SIG-M5 (cell line): ENCODE measurements at places on chromosomes 16 and 17.

- no peak for DNase-seq
Observed at GRCh38 chr16:69471121-69471520, 46.7 kb downstream of the CYB5B start.

DNA sequence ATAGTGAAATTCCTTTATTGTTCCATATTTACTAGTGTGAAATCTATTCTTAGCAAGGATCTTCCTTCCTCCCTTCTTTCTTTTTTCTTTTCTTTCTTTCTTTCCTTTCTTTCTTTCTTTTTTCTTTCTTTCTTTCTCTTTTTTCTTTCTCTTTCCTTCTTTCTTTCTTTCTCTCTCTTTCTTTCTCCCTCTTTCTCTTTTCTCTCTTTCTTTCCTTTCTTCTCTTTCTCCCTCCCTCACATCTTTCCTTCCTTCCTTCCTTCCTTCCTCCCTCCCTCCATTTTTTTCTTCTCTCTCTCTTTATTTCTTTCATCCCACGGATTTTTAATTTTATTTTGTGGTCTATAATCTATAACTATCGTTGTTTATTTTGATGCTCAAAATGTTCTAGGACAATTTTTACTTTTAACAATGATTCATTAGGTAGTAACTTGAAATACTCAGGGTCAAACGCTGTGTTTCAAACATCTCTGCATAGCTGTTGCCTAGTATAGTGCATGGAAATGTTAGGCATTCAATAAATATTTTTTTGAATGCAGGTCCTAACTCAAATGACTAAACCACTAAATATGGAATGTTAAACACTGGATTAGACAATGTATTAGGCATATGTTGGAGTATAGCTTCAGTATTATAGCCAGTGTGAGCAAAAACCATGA, 178.3 kb downstream of the MAP2K6 start:
- no peak for DNase-seq

GRCh38 chr17:17888821-17889220, 52.0 kb upstream of the SREBF1 start:
- no peak for DNase-seq

DNA sequence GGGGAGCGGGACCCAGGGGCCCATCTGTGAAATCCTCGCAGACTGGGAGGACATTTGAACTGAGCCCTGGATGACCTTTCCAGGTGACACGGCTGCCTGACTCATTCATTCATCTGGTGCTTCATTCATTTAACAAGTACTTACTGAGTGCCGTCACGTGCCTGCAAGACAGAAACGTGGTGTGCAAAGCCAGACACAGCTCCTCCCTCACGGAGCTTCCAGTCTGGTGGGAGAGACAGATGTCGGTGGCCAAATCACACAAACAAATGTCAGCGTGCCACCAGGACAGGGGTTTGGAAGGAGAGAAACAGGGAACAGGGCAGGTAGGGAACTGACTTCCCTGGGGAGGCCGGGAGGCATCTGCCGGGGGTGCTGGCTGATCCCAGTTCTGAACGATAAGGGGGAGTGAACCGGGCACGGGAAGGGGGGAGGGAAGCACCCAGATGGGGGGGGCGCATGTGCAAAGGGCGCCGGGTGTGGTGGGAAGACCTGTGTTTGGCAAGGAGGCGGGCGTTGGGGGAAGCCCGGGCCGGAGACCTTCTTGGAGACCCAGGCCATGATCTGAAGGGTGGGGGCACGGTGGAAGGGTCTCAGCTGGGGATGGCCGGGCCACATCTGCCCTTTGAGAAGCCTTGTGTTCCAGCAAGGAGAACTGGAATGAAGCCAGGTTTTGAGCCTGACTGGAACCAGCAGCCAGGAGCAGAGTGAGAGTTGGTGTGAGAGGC, 93.6 kb upstream of the CIBAR2 start:
- DNase-seq, result no peak

- no peak for DNase-seq
Observed at GRCh38 chr17:81241648-81242420, 2.7 kb downstream of the NDUFAF8 start.

- no peak for DNase-seq
Observed at GRCh38 chr17:3796110-3796821, 4.7 kb downstream of the ITGAE start.

- DNase-seq, result no peak
Observed at GRCh38 chr16:17193566-17194100, 277.1 kb downstream of the XYLT1 start.

- no peak for DNase-seq
Observed at GRCh38 chr17:27471321-27472269, 15.3 kb downstream of the KSR1 start.

DNA sequence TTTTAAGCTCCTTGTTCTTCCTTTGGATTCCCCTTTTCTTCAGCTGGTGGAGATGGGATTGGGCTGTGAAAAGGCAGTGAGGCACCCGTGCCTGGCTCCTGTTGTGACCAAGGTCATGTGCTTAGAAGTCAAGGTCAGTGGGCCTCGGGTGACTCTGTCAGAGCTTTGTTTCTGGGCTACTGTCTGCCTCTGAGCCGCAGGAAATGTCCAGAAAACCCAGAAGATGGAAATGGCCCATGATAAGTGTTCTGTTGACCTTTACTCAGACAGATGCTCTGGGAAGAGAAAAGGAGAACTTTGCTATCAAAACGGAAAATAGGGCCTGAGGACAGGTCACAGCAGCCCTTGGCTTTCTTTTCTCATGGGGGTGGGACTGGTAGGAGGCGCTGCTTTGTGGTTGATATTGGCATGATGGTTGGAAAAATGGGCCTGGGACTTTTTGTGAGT, 2.9 kb downstream of the ABCC1 start:
- no peak for DNase-seq

DNA sequence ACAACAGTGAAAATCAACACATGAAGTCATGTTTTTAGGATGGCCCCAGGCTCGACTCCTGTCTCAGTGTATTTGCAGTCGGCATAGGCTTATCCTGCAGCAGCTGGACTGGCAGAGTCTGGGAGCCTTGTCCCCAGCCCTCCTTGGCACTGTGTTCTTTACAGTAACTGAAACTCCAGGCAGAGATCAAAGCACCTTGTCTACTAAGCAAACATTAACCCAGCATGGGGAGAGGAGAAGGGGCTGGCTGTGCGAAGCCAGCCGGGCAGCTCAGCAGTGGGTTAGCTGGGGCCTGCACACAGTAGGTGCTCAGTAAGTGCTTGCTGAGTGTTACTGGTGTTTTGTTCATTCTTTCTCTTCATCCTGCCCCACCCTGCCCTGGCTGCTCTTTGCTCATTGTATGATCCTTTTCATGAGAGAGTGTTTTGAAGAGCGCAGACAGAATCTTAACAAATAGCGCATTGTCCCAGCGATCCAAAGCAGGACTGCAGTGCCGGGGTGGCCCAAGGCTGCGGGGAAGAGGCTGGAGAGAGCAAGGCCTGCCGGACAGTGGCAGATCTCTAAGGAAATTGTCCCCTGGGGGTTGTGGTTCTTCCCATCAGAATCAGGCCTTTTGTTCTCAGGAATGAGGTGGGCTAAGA, 23.5 kb upstream of the ITGB4 start:
- no peak for DNase-seq

DNA sequence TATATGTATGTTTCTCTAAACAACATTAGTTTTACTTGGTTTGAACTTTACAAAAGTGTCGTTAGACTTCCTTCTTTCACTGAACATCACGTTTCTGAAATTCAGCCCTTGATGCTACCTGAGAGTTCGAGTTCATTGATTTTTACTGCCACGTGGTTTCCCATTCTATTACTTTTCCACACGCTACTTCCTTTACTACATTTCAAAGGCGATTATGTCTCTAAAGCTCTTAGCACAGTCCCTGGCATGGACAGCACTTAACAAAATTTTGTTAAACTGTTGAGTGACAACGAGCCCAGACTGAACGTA, 15.9 kb upstream of the ARHGAP17 start:
- no peak for DNase-seq

GRCh38 chr17:82380860-82381702, 9.5 kb downstream of the UTS2R start:
- no peak for DNase-seq

DNA sequence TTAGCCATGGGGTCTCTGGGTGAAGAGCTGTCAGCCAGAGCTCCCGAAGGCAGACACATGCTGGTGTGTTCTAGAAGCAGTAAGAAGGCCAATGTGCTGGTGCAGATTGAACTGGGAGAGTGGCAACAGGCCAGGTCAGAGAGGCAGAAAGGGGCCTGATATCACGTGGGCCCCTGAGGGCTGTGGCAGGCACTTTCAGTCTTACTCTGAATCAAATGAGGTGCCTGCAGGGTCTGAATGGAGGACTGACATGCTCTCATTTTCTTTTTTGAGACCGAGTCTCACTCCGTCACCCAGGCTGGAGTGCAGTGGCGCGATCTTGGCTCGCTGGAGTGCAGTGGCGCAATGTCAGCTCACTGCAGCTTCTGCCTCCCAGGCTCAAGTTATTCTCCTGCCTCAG, 293.8 kb downstream of the ABCC12 start:
- DNase-seq, result no peak

- no peak for DNase-seq
Observed at GRCh38 chr17:37546302-37546701, 56.6 kb downstream of the DUSP14 start.

DNA sequence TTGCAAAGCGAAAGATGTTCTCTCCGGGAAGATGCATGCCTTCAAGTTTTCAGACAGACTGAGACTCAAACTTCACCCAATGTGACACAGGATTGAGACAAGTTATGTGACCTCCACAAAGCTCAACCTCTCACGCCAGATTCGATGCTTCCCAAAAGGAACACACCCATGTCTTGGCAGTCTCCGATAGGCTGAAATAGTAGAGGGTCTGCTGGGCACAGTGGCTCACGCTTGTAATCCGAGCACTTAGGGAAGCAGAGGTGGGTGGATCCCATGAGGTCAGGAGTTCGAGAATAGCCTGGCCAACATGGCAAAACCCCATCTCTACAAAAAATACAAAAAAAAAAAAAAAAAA, 22.1 kb downstream of the ZFHX3 start:
- DNase-seq, result no peak
